ENCODE measurements at places on chromosomes 6 and 20. TPM values are rescaled to one million over a fixed set of nuclear protein-coding genes. Genes with fewer than 3 reads are reported as not detected.
A peak's percentile ranks its signal among the peaks of the same experiment; 100 is the strongest.

- DNase-seq, result no peak
Observed at GRCh38 chr6:69202768-69203167, 567.7 kb downstream of the ADGRB3 start.

Gene RBPJL
- total RNA-seq, result not detected

DNA sequence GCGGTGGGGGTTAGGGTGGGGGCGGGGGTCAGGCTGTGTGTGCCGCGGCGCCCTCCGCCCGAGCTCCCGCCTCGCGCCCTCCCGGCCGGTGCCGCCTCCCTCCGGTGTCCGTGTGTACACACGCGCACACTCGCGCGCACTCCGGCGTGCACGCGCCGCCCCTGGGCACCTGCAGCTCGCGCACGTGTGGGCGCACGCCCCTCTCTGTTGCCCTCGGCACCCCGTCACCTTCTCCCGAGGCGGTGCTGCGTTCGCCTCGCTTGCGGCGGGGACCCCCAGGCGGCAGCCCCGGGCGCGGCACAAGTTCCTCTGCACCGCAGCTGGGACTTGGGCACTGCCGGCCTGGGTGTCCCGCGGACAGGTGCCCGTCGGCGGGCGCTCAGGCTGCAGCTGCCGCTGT, 525 bp downstream of the MACROD2 start:
- peak; percentile 38 for DNase-seq

DNA sequence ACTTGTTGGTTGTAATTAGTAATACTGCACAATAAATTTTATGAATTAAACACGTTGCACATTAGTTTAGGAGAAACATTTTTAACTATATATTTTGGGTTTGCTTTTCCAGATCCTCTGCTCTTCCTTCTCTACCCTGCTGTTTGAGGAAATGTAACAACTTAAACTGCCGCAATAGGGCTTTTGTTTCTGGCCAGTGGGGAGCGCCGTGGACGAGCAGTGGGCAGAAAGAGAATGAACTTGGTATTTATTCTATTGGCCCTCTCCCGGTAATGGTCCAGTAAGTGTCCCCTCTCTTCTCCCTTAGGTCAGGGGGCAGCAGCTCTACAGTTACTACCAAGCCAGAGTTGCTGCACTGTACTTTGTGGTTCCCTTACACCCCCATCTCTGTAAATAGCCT, 35.2 kb upstream of the EPHA7 start:
- DNase-seq, result no peak

DNA sequence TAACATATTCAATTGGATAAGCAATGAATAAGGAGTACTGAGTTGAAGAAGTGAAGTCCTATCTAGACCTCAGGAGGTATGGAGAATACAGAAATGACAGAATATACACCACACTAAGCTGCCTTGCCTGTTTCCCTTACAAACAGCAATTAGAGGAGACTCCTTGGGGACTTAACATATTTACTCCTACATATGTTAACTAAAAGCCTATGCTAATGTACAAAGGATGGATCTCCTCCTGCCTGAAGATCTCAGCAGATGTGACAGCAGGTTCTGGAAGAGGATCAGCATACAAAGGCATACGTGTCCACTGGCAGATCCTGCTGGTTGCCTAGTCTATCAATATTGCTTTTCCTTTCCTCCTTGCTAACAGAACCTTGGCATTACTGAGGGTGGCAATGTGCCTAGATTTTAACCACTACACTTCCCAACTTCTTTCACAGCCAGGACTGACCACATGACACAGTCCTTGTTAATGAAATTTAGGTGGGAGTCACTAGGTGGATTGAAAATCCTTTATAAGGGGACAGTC, 29.6 kb downstream of the PRKN start:
- DNase-seq, result no peak

Gene WFDC9
- total RNA-seq, result not detected

DNA sequence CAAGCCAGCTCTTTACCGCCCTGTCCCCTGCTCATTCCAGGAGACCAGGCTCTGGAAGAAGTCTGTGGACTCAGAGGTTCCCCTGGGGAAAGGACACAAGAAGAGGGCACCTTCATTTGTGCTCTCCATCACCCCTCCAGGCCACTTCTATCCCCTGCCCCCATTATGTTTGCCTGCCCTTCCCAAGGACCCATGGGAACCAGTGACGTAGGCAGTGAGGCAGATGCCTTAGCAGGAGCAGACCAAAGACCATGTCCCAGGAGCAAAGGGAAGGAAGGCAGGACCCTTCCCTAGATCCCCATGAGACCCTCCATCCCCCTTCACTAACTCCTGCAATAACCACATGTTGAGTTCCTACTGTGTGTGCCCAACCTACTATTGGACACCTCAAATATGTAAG, 94.4 kb downstream of the MDGA1 start:
- DNase-seq, result no peak

Gene SIGLEC1
- total RNA-seq, result under 0.01 TPM

DNA sequence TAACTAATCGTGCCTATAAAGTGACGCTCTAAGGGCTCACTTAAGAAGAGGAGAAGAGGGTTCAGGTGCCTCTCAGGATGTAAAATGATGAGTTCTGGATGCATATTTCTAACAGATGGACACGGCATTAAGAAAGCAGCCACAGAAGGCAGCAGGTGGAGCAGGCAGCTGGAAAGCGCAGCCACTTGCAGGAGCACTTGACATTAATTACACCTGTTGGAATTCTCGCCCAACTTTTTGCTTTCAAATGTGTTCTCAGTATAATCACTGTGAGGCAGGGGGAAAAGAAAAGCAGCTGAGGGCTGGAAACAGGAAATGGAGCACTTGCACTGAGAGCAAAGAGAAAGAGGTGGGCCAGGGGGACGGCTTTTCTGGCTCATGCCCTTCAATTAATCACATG, 164.2 kb downstream of the NKAIN2 start:
- no peak for DNase-seq

Gene NNAT
- 367 TPM for total RNA-seq

- DNase-seq, result peak; percentile 39
Observed at GRCh38 chr20:6768228-6769140, 998 bp downstream of the BMP2 start.

- no peak for DNase-seq
Observed at GRCh38 chr20:64065974-64066343, 3.0 kb downstream of the TCEA2 start.

Gene MEI4
- total RNA-seq, result 0.82 TPM

Gene CST7
- total RNA-seq, result not detected

DNA sequence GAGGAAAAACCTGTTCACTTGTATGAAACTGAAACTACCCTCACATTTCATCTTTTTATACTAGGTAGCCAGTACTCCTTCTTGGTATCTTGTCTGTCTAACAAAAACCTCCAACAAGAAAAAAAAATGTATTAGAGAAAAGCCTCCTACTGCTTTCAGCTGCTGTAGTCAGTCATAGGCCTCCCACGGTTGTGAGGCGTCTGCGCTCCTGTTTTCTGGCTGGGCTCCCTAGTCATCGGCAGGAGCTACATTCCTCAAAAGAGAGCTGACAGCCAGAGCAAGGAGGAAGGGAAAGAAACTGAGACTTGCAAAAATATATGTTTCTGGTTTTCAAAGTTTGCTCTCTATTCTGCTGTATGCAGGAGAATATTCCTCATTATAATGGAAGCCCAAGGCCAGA, 517.0 kb downstream of the LMBRD1 start:
- no peak for DNase-seq

All from frontal cortex (tissue), 4 donors.